SIG-M5 (cell line): ENCODE measurements at places on chromosomes 2 and 18.

- no peak for DNase-seq
Measured at GRCh38 chr2:145724311-145724898, 1204.5 kb upstream of the ZEB2 start.

GRCh38 chr2:178473373-178473772, 5.0 kb downstream of the FKBP7 start:
- DNase-seq = no peak

DNA sequence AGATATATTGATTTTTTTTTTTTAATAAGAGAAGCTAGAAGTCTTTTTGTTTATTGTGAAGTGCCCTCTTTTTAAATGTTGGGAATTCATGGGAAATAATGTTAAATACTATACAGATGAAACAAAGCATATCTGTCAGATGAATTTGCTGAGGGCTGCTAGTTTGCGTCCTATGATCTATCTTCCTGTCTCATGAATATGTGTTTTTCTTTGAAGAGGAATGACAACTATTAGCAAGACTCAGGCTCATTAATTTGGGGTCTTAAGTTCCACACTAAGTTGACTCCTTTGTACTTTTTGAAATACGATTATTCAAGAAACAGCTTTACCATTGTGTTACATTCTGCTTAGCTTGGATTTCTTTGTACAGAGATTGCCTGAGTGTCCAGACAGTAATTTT, 57.9 kb downstream of the AGFG1 start:
- no peak for DNase-seq

- DNase-seq = no peak
Measured at GRCh38 chr18:3060667-3061580, 48.0 kb upstream of the LPIN2 start.

DNA sequence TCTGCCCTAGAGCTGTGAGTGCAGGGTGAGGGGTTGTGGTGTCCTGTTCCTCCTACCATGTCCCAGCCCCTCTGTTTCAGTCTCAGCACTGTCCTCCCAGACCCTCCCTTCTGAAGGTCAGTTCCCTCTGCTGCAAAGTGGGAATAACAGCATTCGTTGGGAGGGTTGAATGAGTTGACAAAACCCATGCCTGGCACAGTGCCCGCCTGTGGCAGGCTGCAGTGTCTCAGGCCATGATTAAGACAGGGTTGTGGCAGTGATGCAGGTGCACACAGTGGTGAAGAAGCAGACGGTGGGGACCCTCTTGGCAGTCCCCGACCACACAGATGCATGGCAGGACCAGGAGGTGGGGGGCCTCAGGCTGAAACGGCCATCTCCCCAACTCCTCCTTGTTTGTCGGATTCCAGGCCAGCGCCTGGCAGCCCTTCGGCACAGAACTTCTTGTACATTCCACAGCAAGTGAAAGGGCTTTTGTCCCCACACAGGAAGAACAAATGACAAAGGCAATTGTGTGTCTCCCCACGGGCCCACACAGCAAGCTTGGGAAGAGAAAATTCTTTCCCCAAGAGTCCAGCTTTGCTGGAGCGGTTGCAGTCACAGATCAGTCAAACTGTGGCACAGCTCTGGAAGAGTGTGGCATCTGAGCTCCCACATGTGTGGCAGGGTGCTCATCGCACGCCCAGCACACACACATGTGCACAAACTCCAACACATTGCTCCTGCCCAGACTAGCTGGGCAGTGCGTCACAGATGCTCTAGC, 92.0 kb upstream of the MSH2 start:
- no peak for DNase-seq

GRCh38 chr2:164560181-164560792, 61.0 kb downstream of the GRB14 start:
- no peak for DNase-seq

GRCh38 chr2:201257381-201257955, 2.9 kb upstream of the CASP8 start:
- peak; percentile 79 for DNase-seq

GRCh38 chr2:74053959-74054715, 69.4 kb downstream of the TET3 start:
- no peak for DNase-seq
